AML-193 (cell line): ENCODE measurements at places on chromosomes 12 and 14.
A peak's percentile ranks its signal among the peaks of the same experiment; 100 is the strongest.

GRCh38 chr12:56930241-56930640 lies 4.0 kb downstream of the SDR9C7 start:
- DNase-seq = no peak

- no peak for DNase-seq
Measured at GRCh38 chr12:113880326-113880725, 85.8 kb downstream of the RBM19 start.

DNA sequence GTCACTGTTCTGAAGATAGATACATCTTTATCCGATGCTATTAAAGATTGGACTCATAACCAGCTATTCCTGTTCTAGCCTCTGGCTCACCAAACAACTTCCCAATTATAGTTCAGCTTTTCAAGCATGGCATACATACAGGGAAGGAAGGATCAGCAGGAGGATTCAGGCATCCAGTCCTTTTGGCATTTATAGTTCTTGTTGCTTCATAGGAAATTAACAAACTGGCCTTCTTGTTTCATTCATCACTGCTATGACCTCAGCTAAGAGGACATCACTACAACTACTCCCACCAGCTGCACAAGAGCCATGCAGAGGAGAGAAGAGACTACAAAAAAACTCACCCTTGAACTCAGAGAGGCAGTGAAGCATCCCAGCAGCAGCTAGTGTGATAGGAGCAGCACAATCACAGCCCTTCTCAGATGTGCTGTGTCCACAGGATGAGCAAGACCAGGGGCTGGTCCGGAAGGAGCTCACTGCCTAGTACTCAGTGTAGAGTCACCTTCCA lies 100.5 kb downstream of the SPTSSA start:
- no peak for DNase-seq

- no peak for DNase-seq
Measured at GRCh38 chr12:401235-402028, at the start of gene CCDC77. CCDC77 (plus strand) TSS chr12:401644; CDS start chr12:409384, 7,740 bp downstream.

- no peak for DNase-seq
Measured at GRCh38 chr14:89226801-89227495, 190.1 kb downstream of the FOXN3 start.

GRCh38 chr12:9721394-9722092 lies 11.4 kb downstream of the CLECL1 start:
- no peak for DNase-seq

DNA sequence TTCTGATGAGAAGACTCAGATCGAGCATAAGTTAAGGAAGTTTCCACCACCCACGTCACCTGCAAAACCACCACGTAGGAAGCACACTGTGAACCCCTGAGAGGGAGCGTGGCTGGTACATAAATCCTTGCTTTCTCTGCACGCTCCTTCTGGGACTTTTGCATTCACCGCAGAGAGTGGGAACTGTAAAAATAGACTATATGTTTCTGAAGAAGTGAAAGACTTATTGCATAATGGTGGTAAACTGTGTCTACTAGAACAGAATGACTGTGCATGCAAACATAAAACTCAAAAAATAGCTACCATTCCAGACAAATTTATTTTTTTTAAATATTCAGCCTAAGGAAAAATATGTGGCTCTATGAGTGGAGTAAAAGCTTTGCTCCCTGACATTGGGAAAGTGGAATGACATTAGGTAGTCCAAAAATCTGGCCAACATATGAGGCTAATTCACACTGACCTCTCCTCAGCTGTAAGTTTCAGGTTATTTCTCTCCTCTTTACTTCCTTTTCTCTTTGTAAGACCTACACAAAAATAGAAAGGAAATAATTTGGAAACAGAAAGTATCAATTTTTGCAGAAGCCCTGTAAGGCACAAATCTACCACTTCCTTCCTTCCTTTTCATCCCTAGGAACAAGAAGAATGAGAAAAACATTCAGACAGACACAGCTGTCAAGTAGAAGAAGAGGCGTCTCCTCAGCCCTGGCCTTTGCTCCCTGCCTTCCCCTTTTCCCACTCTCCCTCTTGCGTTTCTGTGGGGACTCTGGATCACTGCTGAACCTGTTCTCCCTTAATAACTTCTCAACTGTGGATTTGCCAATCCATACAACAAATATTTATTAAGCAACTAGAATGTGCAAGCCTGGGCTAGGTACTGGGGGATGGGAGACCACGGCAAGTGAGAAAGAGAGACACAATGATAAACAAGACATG lies 264.3 kb upstream of the FOXN3 start:
- DNase-seq = peak; percentile 67

GRCh38 chr12:75933101-75933500 lies 98.5 kb downstream of the PHLDA1 start:
- DNase-seq = no peak

DNA sequence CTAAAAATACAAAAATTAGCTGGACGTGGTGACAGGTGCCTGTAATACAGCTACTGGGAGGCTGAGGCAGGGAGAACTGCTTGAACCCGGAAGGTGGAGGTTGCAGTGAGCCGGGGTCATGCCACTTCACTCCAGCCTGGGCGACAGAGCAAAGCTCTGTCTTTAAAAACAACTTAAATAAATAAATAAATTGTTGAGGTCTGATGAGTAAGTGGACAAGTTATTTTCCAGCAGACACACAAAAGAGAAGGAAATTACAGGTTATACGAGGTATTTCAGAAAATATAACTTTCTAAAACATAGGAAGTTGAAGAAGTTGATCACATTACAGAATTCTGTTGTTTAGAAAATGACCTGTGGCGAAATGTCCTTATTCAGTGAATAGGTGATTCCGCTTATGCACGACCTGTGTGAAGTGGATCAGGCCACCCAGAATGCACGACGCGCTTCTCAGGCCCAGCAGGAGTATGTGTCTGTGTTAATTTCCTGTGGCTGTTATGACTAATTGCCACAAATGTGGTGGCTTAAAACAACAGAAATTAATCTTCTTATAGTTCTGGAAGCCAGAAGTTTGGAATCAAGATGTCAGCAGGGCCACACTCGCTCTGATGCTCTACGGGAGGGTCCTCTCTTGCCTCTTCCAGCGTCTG lies 38.1 kb downstream of the P2RX7 start:
- DNase-seq = no peak

- no peak for DNase-seq
Measured at GRCh38 chr12:47414511-47414910, 291.3 kb downstream of the RPAP3 start.

DNA sequence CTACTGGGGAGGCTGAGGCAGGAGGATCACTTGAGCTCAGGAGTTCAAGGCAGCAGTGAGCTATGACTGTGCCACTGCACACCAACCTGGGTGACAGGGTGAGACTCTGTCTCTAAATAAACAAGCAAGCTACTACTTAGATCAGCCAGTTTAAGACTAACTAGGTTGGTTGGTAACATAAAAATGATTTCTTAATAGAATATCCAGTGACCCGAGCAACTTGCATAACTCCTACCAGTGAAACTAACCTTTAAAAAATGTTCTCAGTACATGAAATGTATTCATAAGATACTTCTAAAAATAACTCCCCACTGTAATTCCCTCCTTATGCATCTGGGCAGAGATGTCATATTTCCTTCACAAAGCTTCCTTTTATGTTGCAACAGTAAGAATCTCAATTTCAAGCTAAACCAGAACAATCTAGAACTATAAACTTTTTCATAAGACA lies 15.9 kb downstream of the TAOK3 start:
- no peak for DNase-seq

DNA sequence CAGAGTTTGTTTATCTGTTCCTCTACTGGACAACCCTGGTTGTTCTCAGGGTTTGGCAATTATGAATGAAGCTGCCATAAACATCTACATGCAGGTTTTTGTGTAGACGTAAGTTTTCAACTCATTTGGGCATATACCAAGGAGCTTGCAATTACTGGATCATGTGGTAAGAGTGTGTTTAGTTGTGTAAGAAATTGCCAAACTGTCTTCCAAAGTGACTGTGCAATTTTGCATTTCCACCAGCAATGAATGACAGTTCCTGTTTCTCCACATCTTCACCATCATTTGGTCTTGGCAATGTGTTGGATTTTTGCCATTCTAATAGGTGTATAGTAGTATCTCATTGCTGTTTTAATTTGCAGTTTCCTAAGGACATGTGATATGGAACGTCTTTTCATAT lies 39.8 kb upstream of the FBXO33 start:
- DNase-seq = peak; percentile 79

- DNase-seq = peak; percentile 18
Measured at GRCh38 chr12:130826151-130826801, 12.8 kb downstream of the STX2 start.

GRCh38 chr12:124884587-124885438 lies 21.1 kb upstream of the SCARB1 start:
- no peak for DNase-seq

- no peak for DNase-seq
Measured at GRCh38 chr12:132117558-132117875, 26.6 kb downstream of the DDX51 start.

- no peak for DNase-seq
Measured at GRCh38 chr12:58592475-58593207, 327.7 kb downstream of the LRIG3 start.

GRCh38 chr12:29614694-29615325 lies 117.3 kb upstream of the OVCH1 start:
- DNase-seq = no peak

- peak; percentile 24 for DNase-seq
Measured at GRCh38 chr14:76810953-76811400, 1.7 kb downstream of the ANGEL1 start.

DNA sequence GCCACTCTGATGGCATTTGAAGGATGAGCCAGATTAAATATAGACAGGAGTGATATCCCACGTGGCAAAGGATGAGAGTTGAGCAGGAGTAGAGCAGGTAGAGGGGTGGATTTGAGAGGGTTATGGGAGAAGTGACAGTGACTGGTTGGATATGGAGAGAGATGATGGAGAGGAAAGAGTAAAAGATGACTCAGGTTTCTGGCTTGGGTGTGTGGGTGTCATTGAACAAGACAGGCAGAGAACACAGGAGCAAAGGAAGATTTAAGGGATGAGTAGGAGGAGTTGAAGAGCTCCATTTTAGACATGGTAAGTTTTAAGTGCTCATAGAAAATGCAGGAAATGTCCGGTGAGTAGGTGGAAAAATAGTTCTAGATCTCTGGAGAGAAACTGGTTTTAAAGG lies 136.9 kb downstream of the EGLN3 start:
- no peak for DNase-seq

GRCh38 chr12:40144023-40144422 lies 38.1 kb upstream of the SLC2A13 start:
- DNase-seq = peak; percentile 21

DNA sequence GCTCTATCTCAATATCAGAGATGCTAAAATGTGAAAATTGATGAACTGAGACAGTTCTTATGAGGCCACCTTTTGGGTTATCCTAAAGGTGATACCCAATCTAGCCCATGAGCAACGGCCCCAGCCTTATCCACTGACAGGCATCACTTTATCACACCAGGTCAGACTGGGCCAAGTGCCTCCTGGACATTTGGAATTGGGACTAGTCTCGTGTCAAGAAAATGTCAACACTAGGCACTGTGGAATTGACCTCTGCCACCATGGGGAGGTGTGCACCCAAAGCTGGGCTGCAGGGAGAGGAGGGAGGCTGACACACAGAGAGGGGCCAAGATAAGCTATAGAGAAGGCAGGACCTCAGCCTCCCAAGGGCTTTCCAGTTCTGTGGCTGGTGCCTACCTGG lies 78.5 kb upstream of the ZFP36L1 start:
- DNase-seq = no peak

GRCh38 chr12:3261782-3262359 lies 184.7 kb downstream of the TSPAN9 start:
- DNase-seq = no peak

GRCh38 chr12:659090-659683 lies 4.1 kb downstream of the NINJ2 start:
- no peak for DNase-seq

DNA sequence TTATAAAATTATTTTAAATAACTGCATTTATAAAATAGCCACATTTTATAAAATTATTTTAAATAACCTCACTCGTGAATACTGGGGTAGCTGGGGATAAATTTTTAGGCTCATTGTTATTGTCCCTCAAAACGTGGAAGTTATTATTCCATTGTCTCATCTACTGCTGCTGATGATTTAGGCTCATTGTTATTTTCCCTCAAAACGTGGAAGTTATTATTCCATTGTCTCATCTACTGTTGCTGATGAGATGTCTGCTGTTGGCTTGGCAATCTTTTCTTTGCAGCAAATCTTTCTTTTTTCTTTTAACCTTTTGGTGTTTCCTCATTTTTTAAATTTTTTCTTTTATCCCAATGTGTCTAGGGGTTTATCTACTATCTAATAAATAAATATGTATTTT lies 182.6 kb upstream of the PZP start:
- DNase-seq = no peak
